Adipocyte (in vitro differentiated cells): ENCODE measurements at places on chromosomes 1 and 21.
A peak's percentile ranks its signal among the peaks of the same experiment; 100 is the strongest.

DNA sequence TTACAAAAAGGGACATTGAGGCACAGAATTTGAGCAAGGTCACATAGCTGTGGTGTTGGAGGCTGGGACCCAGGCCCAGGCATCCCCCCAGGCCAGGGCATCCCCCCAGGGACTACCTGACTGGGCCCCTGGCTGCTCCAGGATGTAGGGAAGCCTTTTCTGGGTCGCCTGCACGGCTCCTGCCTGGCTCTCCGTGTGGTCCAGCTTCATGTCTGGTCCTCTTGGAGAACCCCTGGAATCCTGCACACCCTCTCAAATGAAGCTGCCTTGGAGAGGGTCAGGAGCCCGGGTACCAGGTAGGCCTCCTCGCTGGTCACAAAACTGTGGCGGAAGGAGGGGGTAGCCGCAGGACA is 919 bp upstream of the CELSR2 start:
- no peak for DNase-seq

DNA sequence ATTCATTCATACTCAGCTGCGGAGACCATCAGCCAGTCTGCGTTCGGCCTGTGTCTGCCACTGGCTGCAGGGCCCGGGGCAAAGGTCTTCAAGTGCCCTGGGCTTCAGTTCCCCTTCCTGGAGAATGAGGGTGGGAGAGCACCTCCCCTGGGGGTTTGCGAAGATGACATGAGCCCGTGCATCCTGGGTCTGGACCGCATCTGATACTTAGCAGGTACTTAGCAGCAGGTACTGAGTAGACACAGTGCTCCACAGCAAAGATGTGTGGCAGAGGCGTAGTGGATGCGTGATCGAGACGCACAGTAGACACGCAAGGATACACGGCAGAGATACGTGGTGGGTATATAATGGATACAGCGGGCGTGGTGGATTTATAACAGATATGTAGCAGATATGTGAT is 51.3 kb downstream of the PRKCZ start:
- DNase-seq = no peak

GRCh38 chr1:162970021-162970420 is 99.1 kb upstream of the RGS4 start:
- DNase-seq = peak; percentile 23

- no peak for DNase-seq
Measured at GRCh38 chr1:117622726-117623125, 16.9 kb downstream of the TENT5C start.

- DNase-seq = no peak
Measured at GRCh38 chr1:179955731-179956130, 1.1 kb downstream of the CEP350 start.

GRCh38 chr1:77825131-77825709 is 45.8 kb downstream of the MIGA1 start:
- peak; percentile 70 for DNase-seq

DNA sequence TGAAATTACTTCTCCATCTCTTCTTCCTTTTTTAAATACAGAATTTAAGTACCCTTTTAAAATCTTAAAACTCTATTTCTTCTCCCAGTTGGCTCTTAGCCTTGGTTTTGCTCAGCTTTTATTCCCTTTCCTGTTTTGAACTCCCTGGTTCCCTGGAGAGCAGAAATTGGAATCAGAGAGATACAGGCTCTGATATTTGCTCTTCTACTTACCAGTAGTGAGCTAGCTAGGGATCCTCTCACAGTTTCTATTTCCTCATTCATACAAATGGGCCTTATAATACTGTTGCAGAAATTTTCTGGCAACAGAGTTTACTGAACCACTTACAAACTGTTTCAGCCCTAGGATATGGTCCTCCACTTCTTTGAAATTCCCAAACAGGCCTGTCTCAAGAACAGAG is 606.3 kb downstream of the NUF2 start:
- DNase-seq = no peak

- no peak for DNase-seq
Measured at GRCh38 chr1:156488566-156489165, 11.9 kb downstream of the MEF2D start.

DNA sequence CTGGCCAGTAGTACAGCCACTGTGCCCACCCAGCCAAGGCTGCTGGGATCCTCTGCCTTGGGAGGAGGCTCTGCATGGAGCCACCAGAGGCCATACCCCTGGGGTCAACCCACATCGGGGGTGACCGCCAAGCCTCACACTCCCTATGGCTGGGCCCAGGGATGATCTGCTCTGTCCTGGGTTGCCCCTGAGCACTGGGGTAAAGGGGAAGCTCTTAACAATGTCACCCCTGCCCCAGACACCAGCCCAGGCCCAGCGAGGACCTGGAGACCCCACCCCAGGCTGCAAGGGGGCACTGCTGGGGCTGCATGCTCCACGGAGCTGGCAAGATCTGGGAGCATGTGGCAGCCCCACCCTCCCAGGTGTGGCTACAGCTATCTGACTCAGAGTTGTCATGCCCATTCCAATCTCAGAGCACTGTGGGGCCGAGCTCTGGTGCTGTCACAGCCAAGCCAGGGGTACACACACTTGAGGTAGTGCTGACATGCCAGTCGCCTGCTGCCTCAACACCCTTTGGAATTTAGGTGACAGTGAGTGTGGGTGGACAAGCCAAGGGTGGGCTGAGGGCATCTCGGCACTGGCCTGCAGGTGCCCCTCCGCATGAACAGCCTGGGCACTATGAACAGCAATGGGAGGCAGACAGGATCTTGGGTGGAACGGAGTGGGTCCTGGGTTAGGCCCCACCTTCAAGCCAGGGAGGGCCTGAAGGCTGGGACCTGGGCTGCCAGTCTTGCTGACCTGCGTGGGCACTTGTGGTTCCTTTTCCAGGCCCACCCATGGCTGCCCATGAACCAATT is 427.7 kb downstream of the LRRIQ3 start:
- DNase-seq = no peak

GRCh38 chr1:175033953-175034352 is 10.7 kb upstream of the MRPS14 start:
- DNase-seq = no peak

DNA sequence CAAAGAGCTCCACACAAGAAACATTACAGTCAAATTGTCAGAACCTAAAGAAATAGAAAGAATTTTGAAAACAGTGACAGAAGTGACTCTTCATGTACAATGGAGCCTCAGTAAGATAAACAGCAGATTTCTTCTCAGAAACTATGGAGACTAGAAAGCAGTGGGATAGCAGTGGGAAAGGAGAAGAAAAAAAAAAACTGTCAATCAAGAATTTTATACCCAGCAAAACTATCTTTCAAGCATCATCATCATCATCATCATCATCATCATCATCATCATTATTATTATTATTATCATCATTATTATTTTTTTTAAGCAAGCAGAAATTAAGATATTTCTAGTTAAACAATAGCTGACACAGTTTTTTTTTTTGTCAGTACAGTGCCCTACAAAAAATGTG is 24.2 kb downstream of the CEP170 start:
- peak; percentile 58 for DNase-seq

DNA sequence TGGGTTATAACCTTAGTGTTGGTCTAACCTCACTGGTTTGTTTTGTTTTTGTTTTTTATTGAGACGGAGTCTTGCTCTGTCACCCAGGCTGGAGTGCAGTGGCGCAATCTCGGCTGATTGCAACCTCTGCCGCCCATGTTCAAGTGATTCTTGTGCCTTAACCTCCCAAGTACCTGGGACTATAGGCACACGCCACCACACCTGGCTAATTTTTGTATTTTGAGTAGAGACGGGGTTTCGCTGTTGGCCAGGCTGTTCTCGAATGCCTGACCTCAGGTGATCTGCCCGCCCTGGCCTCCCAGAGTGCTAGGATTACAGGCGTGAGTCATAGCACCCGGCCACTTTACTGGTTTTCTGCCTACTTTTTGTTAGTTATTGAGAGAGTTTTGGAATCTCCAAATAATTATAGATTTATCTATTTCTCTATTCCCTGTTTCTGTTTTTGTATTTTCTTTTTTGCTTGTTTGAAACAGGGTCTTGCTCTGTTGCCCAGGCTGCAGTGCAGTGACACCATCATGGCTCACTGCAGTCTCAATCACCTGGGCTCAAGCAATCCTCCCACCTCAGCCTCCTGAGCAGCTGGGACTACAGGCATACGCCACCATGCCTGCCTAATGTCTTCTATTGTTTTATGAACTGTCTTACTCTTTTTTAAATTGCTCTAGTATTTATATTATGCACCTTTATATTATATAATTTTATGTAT is 21.4 kb downstream of the SMG7 start:
- DNase-seq = no peak

- DNase-seq = peak; percentile 11
Measured at GRCh38 chr1:88001460-88001859, 672.8 kb downstream of the LMO4 start.

GRCh38 chr1:64133036-64133435 is 70.4 kb upstream of the UBE2U start:
- DNase-seq = peak; percentile 69

DNA sequence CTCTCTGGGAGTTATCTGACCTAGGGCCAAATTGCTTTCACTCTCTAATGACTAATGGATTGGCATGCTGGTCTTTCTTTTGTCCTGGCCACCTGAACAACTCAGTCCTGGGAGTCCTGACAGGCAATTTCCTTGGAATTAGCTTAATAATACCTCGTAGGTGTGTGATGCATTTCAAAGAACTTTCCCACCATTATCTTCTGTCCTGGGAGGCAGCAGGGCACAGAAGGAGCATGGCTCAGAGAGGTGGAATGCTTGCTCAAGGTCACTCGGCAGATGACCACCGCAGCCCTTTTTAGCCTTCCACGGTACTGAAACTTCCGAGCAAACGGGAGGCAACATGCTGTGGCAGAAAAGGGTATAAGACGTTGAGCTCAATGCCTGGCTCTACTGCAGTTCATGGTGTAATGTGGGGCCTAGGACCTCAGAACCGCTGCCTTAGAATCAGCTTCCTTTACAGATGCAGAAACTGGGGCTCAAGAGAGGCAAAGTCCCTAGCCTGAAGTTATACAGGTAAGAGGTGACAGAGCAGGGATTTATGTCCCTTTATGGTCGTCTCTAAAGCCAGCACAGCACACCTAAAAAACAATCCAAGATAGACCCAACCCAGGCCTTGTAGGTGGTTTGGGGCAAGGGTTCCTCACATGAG is 3.2 kb downstream of the ID3 start:
- peak; percentile 65 for DNase-seq

DNA sequence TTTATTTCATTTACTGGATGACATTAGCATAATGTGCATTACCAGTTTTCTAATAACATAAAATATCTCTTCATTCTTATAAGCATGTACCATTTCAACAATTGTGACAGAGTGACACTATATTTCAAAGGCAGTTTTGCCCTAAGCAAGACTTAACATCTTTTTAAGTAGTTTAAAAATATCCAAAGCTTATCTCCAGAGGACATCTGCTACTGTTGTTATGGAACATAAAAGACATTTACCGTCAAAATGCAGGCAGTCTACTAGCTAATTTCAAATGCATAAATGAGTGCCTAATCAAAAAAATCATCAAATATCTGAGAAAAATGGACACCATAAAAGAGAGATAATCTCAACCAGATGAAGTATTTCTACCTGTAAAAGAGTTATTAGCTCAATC is 782.4 kb upstream of the BRINP3 start:
- DNase-seq = no peak
